ENCODE measurements at places on chromosomes 13 and 19. TPM values are rescaled to one million over a fixed set of nuclear protein-coding genes. Genes with fewer than 3 reads are reported as not detected.
A peak's percentile ranks its signal among the peaks of the same experiment; 100 is the strongest.

GRCh38 chr13:50805805-50806204 is 37.7 kb downstream of the DLEU7 start:
- H3K27me3 ChIP-seq, result no peaks in the 10 kb centered on the region
- H3K4me1 ChIP-seq, result peaks cover 10% of the 10 kb centered on the region
- DNase-seq, result no peak
- H3K4me3 ChIP-seq, result no peak overlapping the region
- no peaks in the 10 kb centered on the region for H3K36me3 ChIP-seq

The GYS1 gene
- polyA plus RNA-seq, result 22.2 TPM

- peaks cover 93% of the 10 kb centered on the region for H3K27me3 ChIP-seq
- no peak for DNase-seq
- H3K27ac ChIP-seq, result no peak overlapping the region
Observed at GRCh38 chr19:1289686-1290025, 4.0 kb downstream of the EFNA2 start.

The CPT1C gene
- polyA plus RNA-seq, result 3.5 TPM

The NPAS1 gene
- 0.46 TPM for polyA plus RNA-seq

DNA sequence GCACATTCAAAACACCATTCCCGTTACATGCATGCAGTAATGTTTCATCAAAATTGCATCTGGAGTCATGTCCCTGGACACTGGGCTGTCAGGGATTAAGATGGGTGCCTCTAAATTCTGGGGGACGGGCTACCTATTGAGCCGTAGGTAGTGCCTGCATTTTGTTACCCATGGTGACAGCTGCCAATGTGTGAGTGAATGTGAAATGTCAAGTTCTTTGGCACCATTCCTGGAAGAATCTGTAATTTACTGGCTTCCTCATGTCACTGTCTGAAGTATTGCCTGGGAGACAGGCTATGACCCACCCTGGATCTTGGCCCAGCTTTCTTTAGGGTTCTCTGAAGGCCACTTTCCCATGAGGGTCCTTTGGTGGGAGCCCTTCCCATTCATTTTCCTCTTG is 266.1 kb downstream of the TSHZ3 start:
- no peak overlapping the region for H3K27ac ChIP-seq
- H3K36me3 ChIP-seq, result no peaks in the 10 kb centered on the region
- DNase-seq, result no peak

- H3K36me3 ChIP-seq, result no peaks in the 10 kb centered on the region
- H3K27ac ChIP-seq, result no peak overlapping the region
- no peaks in the 10 kb centered on the region for H3K4me1 ChIP-seq
- H3K27me3 ChIP-seq, result no peaks in the 10 kb centered on the region
Observed at GRCh38 chr19:47998800-47999199, 4.4 kb downstream of the ELSPBP1 start.

GRCh38 chr19:45456500-45456815 is 11.3 kb upstream of the FOSB start:
- no peaks in the 10 kb centered on the region for H3K36me3 ChIP-seq
- peaks cover 21% of the 10 kb centered on the region for H3K27me3 ChIP-seq
- DNase-seq, result no peak
- peaks cover 8% of the 10 kb centered on the region for H3K4me1 ChIP-seq
- no peak overlapping the region for H3K27ac ChIP-seq

DNA sequence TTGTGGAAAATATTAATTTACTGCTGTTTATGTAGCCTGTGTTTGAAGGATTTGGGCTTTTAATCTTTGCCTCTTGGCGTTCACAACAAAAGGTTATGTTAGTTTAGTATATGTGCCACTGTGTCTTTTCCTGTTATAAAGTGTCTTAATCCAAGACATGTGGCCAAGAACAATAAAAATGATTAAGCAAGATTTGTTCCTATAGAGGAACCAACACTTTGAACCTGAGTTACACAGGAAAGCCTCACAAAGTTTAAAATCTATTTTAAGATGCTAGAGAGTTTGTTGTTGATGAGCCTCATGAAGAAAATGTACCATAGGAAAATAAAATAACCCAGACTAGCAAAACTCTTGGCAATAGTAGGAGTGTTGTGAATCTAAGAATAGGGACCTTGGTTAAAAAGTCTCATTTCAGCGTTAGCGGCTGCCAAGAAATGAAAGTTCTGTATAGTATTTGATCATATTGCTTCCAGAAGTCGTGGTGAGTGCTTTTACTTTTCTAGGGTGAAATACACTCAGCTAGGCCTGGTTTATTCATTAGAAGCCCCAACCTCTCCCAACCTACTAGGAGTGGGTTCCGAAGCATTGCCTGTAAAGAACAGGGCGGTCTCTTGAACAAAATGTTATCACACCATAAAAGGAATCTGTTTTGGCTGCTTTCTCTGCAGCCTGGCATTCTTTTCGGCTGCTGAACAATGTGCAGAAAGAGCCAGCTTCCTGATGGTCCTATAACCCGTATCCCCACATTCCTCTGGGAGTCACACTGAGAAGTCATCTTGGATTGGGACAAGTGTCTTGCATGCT is 102.6 kb downstream of the LRCH1 start:
- peak overlapping the region; percentile 73 for H3K27ac ChIP-seq
- H3K27me3 ChIP-seq, result no peaks in the 10 kb centered on the region
- peaks cover 5% of the 10 kb centered on the region for H3K4me1 ChIP-seq
- H3K36me3 ChIP-seq, result peaks cover 7% of the 10 kb centered on the region

- no peak overlapping the region for H3K27ac ChIP-seq
- H3K27me3 ChIP-seq, result no peaks in the 10 kb centered on the region
- DNase-seq, result no peak
- H3K4me1 ChIP-seq, result no peaks in the 10 kb centered on the region
- no peaks in the 10 kb centered on the region for H3K36me3 ChIP-seq
Observed at GRCh38 chr19:29247872-29248271, 34.9 kb upstream of the UQCRFS1 start.

The PRSS57 gene
- polyA plus RNA-seq, result 1.1 TPM

The ZFR2 gene
- 0.32 TPM for polyA plus RNA-seq

The GZMM gene
- polyA plus RNA-seq, result 28.0 TPM

- no peak for DNase-seq
- H3K27ac ChIP-seq, result no peak overlapping the region
- peaks cover 28% of the 10 kb centered on the region for H3K4me1 ChIP-seq
- no peak overlapping the region for H3K4me3 ChIP-seq
- peaks cover 4% of the 10 kb centered on the region for H3K27me3 ChIP-seq
Observed at GRCh38 chr19:7655581-7655980, 13.3 kb upstream of the RETN start.

DNA sequence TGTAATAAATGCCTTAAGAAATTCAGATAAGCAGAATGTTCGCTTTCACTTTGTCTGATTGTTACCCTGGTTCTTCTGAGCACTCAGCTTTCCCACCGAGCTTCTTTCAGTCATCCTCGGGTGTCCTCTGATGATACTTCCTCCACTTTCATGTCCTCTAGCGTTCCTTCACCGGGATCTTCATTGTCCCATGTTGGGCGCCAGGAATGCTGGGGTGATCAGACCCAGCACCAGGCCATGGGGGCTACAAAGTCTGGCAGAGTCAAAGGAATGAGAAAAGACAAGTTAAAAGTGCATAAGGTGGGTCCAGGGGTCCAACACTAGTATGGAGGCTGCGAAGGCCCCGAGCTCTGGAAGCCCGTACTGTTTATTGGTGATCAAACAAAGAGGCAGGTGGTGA is 11.7 kb upstream of the C19orf84 start:
- H3K4me1 ChIP-seq, result peaks cover 13% of the 10 kb centered on the region
- H3K27ac ChIP-seq, result no peak overlapping the region
- H3K4me3 ChIP-seq, result no peak overlapping the region
- no peaks in the 10 kb centered on the region for H3K36me3 ChIP-seq
- no peaks in the 10 kb centered on the region for H3K27me3 ChIP-seq

The CATSPERD gene
- polyA plus RNA-seq, result 0.05 TPM

The DCT gene
- polyA plus RNA-seq, result 0.73 TPM

- no peaks in the 10 kb centered on the region for H3K36me3 ChIP-seq
- H3K4me3 ChIP-seq, result no peak overlapping the region
- peaks cover 54% of the 10 kb centered on the region for H3K27me3 ChIP-seq
- peaks cover 20% of the 10 kb centered on the region for H3K4me1 ChIP-seq
Observed at GRCh38 chr13:106529415-106530170, 5.9 kb downstream of the EFNB2 start.

DNA sequence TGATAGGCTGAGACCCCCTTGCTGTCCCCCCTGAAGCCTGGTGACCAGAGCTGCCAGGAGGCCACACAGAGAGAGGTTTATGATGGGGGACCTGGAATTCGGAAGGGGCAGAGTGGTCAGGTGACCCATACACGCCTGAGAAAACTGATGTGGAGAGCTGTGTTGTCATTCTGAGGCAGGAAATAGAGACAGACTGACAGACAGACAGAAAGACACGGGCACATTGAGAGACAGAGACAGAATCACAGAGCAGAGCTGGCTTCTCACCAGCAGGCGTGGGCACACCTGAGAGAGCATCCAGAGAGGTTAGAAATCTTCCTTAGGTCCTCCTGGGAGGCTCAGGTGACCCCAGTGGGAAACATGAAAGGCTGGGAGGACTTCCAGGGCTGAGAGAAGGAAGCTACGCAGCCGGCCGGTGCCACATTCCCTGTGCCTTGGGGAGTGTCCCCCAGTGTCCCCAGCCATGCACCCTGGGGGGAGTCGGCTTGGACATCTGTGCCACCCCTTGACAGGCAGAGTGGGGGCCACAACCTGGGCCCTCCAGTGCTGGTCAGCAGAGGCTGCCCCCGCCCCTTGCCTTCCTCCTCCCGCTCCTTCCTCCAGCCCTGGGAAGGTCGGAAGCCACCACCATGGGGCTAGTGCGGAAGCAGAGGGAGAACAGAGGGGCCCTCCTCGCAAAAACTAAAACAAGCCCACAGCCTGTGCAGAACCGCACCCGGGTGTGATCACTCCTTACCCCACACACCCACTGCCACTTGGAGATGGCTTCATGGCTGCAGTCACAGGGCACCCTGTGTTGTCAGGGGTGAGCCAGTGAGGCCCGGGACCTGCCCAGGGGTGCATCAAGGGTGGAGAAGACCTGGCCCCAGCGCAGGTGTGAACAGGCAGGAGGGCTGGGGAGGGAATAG is 2.2 kb downstream of the FFAR1 start:
- no peaks in the 10 kb centered on the region for H3K27me3 ChIP-seq
- no peak overlapping the region for H3K4me3 ChIP-seq
- H3K4me1 ChIP-seq, result peaks cover 26% of the 10 kb centered on the region
- no peak overlapping the region for H3K27ac ChIP-seq

GRCh38 chr13:105940882-105941281 is 594.6 kb downstream of the EFNB2 start:
- H3K27me3 ChIP-seq, result no peaks in the 10 kb centered on the region
- H3K4me3 ChIP-seq, result no peak overlapping the region
- DNase-seq, result no peak
- H3K4me1 ChIP-seq, result no peaks in the 10 kb centered on the region
- no peak overlapping the region for H3K27ac ChIP-seq

GRCh38 chr13:50989476-50989875 is 79.9 kb downstream of the RNASEH2B start:
- H3K27ac ChIP-seq, result no peak overlapping the region
- peaks cover 32% of the 10 kb centered on the region for H3K4me1 ChIP-seq
- no peaks in the 10 kb centered on the region for H3K36me3 ChIP-seq
- no peaks in the 10 kb centered on the region for H3K27me3 ChIP-seq
- no peak overlapping the region for H3K4me3 ChIP-seq

The DIAPH3 gene
- 0.80 TPM for polyA plus RNA-seq

GRCh38 chr13:29361716-29362115 is 233.8 kb downstream of the SLC7A1 start:
- no peak for DNase-seq
- H3K4me3 ChIP-seq, result no peak overlapping the region
- no peaks in the 10 kb centered on the region for H3K27me3 ChIP-seq
- H3K4me1 ChIP-seq, result no peaks in the 10 kb centered on the region
- H3K36me3 ChIP-seq, result no peaks in the 10 kb centered on the region

- DNase-seq, result no peak
- no peak overlapping the region for H3K4me3 ChIP-seq
- H3K27ac ChIP-seq, result no peak overlapping the region
- H3K27me3 ChIP-seq, result no peaks in the 10 kb centered on the region
- H3K36me3 ChIP-seq, result no peaks in the 10 kb centered on the region
Observed at GRCh38 chr19:13051557-13052165, 51.0 kb downstream of the LYL1 start.

- H3K27me3 ChIP-seq, result no peaks in the 10 kb centered on the region
- H3K36me3 ChIP-seq, result peaks cover 48% of the 10 kb centered on the region
- no peak overlapping the region for H3K27ac ChIP-seq
- DNase-seq, result no peak
Observed at GRCh38 chr19:48627865-48628314, 8.6 kb downstream of the SPHK2 start.

GRCh38 chr13:41680900-41681299 is 223.6 kb downstream of the RGCC start:
- H3K36me3 ChIP-seq, result peaks cover 13% of the 10 kb centered on the region
- no peaks in the 10 kb centered on the region for H3K4me1 ChIP-seq
- no peaks in the 10 kb centered on the region for H3K27me3 ChIP-seq
- no peak overlapping the region for H3K27ac ChIP-seq
- no peak overlapping the region for H3K4me3 ChIP-seq
- no peak for DNase-seq

DNA sequence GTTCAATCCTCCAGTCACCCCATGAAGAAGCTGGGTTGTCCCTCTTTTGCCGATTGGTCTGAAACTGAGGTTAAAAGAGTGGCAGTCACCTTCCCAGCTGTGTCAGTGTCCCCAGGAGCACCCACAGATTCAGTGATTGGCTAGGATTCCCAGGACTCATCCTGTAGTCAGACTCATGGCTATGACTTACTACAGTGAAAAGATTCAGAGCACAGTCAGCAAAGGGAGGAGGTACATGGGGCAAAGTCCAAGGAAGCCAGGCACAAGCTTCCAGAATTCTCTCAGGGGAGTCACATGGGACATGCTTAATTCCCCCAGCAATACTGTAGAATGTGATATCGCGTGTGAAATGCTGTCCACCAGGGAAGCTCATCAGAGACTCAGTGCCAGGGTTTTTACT is 14.2 kb downstream of the ZNF473 start:
- H3K4me3 ChIP-seq, result no peak overlapping the region
- H3K27me3 ChIP-seq, result no peaks in the 10 kb centered on the region
- H3K4me1 ChIP-seq, result no peaks in the 10 kb centered on the region

GRCh38 chr13:43306372-43306771 is 283.0 kb downstream of the DNAJC15 start:
- H3K4me3 ChIP-seq, result no peak overlapping the region
- no peaks in the 10 kb centered on the region for H3K4me1 ChIP-seq

The ITGBL1 gene
- polyA plus RNA-seq, result 2.7 TPM

The ZNF486 gene
- 4.8 TPM for polyA plus RNA-seq

DNA sequence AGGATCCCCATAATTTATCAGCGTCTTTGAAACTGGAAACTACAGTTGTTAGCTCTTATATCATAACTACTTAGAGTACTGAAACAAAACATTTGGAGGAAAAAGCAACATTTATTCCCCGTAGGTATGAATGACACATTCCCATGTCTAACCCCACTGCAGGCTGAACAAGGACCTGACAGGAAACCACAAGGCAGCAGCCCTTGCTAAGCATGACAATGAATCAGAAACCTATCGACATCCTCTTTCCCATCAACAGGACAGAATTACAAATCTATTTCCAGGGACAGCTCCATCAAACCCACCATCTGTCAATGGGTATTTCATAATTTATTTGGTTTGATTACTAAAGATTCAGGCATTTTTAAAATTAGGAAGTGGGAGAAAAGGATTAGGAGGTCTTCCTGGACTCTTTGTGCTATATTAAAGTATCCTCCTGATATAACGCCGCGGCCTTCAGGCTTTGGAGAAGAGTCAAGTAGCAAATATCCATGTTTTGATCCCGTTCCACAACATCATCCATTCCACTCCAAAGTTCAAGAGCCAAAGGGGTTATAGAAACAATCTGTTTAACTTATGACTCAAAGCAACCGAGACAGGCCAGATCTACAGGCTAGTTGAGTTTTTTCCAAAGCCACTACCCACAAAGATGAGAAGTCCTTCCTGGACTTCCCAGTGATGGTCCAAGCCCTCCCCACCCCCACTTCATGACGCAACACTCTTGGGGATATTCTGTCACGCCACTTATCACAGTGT is 51.1 kb downstream of the FAM216B start:
- no peak for DNase-seq
- no peaks in the 10 kb centered on the region for H3K27me3 ChIP-seq
- no peaks in the 10 kb centered on the region for H3K36me3 ChIP-seq
- no peaks in the 10 kb centered on the region for H3K4me1 ChIP-seq
- no peak overlapping the region for H3K4me3 ChIP-seq
- no peak overlapping the region for H3K27ac ChIP-seq

The TLE2 gene
- 16.8 TPM for polyA plus RNA-seq
